ENCODE measurements at places on chromosomes 7 and 10.
A peak's percentile ranks its signal among the peaks of the same experiment; 100 is the strongest.

- DNase-seq, result no peak
These were observed 17.4 kb upstream of the KIF5B start for GRCh38 chr10:32073659-32074058.

DNA sequence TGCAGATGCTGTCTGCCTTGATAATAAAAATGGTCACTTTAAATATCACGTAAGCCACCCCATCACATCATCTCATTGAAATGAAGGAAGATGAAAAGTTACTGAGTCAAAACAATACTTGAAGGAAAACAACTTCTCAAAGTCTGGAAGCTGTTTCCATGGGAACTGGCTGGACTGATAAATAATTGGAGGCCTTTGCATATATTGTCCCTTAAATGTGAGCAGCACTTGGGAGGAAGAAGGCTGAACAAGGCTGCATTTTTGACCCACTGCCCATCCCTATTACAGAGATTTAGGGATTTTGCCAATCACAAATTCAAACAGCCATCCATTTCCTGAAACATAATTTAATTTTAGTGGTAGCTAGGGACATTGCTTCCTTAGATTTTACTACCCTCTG is 18.2 kb upstream of the MAGI2 start:
- no peak for DNase-seq

GRCh38 chr7:11538751-11539299 is 293.2 kb downstream of the THSD7A start:
- no peak for DNase-seq

GRCh38 chr7:69091521-69091920 is 506.8 kb upstream of the AUTS2 start:
- no peak for DNase-seq

DNA sequence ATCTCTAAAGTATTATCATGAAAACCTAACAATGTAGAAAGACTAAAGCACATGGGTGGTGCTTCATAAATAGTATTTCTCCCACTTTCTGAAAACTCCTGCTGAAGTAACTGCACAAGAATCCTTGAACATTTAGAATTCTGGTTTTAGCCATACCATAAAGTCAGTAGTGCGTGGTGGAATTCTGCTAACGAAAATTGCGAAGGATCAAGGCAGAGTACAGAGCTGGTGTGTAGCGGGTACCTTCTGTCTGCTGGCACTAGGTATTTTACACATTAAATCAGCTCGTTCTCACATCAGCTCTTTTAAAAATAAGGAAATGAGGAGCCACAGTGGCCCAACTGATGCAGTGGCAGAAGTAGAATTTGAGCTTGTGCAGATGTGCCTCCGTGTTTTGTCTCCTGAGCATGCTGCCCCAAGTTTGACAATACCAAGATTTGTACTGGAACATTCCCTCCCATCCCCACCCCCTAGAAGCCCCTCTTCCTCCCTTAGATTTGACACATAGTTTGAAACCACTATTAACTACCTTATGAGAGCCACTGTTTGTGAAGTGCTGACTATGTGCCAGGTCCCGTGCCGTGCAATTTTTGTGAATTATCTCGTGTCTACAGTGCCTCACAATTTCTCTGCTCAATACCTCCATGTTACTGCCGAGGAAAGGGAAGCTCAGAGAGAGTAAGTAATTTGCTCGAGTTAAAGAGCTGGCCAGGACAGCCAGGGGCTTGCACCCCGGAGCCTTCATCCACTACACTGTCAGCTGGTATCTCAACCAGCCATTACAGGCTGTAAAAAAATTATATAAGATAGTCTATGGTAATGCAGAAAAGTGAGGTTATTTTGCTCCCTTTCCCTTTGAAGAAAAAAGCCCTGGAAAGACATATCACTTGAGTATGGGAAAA is 66.9 kb downstream of the EGFR start:
- no peak for DNase-seq

- no peak for DNase-seq
These were observed 58.0 kb downstream of the CREB5 start for GRCh38 chr7:28470344-28470743.

- DNase-seq, result peak; percentile 75
These were observed 83.9 kb downstream of the OSBPL3 start for GRCh38 chr7:24896031-24896501.

DNA sequence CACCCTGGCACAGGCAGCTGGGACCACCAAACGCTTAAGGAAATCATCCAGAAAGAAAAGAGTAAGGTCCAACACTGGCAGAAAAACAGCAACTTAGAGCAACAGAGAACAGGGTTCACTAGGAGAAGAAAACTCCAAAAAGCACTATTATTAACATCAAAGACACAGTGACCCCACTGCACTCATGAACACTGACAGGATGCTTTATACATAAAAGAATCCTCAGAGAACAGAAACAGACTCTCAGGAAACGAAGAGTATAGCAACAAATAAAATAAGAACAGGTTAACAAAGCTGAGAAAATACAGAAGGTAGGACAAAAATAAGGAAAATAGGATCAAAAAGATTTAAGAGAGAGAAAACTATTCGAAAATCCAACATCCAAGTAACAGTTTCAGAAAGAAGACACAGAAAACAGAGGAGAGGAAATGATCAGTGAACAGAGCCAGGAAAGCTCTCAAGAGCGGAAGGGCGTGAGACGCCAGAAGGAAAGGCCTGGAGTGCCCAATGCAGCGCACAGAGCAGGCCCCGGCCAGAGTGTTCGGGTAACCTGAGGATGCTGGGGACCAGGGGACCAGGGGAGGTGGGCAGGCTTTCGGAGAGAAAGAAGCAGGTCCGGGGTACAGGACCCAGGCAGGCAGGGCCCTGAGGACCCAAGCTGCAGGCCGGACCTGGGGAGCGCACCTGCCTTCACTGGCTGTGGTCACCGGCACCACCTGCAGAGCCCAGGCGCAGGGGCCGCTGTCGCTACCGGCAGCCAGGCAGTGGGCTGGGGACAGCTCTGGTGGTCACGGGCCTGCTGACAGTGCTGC is 258.2 kb downstream of the MAD1L1 start:
- DNase-seq, result no peak

- no peak for DNase-seq
These were observed 30.7 kb upstream of the ELOVL3 start for GRCh38 chr10:102195296-102195870.

- no peak for DNase-seq
These were observed 152.6 kb upstream of the KLF14 start for GRCh38 chr7:130886438-130887135.

Measured in GM10248 (cell line).